ENCODE measurements at places on chromosomes 12 and 14.
A peak's percentile ranks its signal among the peaks of the same experiment; 100 is the strongest.

- no peak for DNase-seq
Measured at GRCh38 chr14:84806622-84807021, 723.3 kb upstream of the FLRT2 start.

- no peak for DNase-seq
Measured at GRCh38 chr12:116561181-116561821, 2.1 kb downstream of the MAP1LC3B2 start.

DNA sequence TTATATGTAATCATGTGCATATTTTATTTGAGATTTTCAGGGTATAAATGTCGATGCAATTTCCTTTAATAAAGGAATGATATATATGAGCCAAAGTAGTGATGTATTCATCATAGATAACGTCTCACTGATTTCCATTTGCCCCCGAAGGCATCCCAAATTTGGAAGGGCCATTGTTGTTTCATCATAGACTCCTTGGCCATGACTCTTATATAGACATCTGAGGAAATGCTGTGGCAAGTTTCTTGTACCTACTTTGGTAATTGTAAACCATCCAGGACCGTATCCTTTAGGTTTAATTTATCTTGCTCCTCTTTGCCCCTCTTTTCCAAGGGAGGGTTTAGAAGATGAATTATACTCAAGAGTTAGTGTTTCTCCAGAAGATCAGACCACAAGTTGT lies 84.7 kb downstream of the SAMD4A start:
- no peak for DNase-seq

- DNase-seq, result no peak
Measured at GRCh38 chr14:93073358-93073707, 42.4 kb downstream of the ITPK1 start.

DNA sequence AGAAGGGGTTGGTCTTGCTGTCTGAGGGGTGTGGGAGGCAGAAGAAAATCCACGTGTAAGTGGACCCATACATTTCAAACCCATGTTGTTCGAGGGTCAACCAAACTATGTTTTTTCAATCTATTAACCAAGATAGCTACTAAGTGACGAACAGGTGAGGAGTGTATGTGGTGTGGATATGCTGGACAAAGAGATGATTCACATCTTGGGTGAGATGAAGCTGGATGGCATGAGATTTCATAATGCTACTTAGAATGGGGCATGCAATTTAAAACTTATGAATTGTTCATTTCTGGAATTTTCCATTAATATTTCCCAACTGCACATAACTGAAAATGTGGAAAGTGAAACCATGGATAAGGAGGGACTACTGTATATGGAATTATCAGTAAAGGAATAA lies 17.9 kb upstream of the KTN1 start:
- DNase-seq, result no peak

DNA sequence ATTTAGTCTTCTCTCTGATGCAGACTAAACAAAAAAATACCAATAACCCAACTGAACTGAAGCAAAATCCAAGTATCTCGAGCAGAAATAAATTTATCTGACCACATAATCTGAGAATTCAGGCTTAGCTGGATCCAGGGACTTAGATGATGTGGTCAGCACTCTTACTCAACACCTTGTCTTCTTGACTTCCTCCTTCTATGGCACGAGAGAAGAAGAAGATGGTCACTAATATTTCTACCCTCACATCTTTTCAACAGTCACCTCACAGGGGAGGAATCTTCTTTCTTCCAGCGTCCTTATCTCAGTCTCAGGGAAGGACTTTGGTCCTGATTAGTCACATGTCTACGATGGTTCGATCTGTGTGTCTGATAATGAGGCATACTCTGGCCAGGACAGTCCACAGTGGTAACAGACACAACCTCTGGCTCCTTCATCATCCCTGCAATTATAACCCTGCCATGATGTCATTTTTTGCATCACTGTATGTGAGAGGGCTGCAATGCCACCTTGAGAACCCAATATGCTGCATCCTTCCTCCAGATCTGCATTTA lies 15.8 kb downstream of the RGS6 start:
- no peak for DNase-seq

GRCh38 chr12:104294927-104295668 lies 8.4 kb upstream of the EID3 start:
- DNase-seq, result no peak

DNA sequence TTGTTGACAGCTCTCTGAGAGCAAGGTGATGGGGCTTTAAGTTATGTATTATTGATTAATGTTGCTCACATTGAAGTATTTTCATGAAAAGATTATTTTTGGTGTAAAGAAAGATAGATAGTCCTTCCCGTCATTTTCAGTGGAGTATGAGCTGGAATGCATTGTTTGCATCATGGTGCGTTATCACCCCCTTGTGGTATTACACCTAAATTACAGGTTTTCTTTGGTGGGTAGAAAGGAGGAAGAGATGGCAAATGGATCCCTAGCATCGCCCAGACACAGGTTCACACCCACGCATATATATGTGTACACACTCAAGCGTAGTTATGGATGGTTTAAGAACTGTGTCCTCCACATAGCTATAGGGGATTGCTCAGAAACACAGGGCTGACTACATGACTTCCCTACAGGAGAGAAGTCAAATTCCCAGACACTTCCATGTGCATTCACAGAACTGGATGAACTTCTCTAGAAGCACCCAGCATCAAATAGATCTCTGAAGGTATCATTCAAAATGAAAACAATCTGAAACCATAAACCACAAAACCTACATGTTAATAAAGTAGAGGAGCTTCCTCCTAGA lies 14.4 kb upstream of the SERPINA10 start:
- DNase-seq, result no peak

- DNase-seq, result no peak
Measured at GRCh38 chr14:53620890-53621289, 335.7 kb downstream of the BMP4 start.

DNA sequence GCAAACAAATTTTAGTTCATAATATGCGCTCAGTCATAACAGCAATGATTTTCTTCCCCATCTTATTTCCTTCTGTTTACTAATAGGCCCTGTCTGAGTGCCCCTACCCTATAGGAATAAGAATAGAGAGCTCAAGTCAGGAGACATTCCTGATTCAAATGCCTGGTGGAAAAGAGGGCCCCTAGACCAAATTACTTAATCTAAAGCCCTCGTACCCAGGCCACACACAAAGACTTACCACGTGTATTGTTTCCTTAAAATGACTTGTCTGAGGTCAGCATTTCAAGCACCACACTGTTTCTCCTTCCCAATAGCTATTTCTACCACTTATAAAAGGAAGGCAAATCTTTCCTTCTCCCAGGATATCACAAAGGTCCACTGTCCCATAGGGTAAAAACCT lies 314.9 kb upstream of the TMTC1 start:
- DNase-seq, result no peak

DNA sequence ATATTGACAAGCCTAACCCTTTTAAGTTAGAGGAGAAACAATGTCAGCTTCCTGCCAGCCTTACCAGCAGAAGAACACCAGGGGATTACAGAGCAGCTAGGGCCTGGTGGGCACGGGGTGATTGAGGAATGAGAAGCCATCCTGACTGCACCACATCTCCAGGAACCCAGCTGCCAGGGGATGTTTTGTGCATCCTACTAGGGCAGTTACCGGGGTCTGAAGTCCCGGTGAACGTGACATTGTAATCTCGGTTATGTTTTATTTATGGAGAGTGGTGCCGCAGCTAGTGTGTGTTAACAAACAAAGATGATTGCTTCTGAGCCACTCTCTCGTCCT lies 115.9 kb downstream of the BCL11B start:
- DNase-seq, result no peak

DNA sequence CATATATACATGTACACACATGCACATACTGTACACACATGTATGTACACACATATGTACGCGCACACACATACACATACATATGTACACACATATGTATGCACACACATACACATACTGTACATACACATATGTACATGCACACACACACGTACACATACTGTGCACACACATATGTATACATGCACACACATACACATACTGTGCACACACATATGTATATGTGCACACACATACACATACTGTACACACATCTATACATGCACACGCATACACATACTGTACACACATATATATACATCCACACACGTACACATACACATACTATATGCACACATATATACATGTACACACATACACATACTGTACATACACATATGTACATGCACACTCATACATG lies 119.4 kb downstream of the ZFP36L1 start:
- DNase-seq, result no peak

- no peak for DNase-seq
Measured at GRCh38 chr12:10126413-10126812, 3.6 kb downstream of the CLEC7A start.

- DNase-seq, result no peak
Measured at GRCh38 chr12:52795694-52796428, at the start of gene KRT3. Gene KRT3 (minus strand): TSS chr12:52796117. CDS start chr12:52796042, 75 bp downstream.

DNA sequence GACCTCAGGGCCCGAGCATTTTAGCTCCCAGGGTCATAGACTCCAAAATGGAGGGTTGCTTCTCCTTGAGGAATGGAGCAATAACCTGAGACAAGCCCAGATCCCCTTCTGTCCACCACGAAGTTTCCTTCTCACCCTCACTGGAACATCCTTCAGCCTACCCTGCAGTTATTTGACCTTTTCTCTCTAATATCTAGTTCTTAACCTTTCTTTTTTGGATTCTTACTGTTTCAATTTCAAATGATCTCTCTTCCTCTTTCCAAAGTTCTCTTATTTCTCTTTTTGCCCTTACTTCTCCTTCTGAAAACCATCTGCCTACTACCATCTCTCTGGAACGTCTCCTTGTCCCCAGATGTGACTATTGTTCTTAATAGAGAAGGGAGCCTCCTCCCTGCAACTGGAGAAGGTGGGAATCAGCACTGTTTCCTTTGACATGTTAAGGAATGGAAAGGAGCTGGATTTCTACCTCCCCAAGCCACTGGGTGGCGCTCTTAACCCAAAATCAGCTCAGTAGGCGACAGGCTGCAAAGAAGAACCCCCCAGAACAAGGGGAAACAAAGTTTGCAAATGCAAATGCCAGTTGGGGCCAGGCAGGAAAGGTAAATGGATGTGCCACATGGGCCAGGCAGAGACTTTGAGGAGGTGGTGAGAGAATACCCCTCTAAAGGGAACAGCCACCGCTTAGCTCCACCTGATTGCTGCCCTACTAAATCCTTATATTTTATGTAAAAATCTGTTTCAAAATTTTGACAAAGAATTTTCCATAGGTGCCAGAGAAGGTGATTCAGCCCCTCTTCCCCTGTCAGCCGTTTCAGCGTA lies 22.4 kb upstream of the PDE1B start:
- DNase-seq, result peak; percentile 27

Measured in G401 (cell line).